Activated naive CD4-positive, alpha-beta T cell treated with anti-CD3 and anti-CD28 coated beads, Interleukin-2, amount 50 U/mL, for 72 hours (primary cell): ENCODE measurements at places on chromosomes 7 and 10. TPM values are rescaled to one million over a fixed set of nuclear protein-coding genes. Genes with fewer than 3 reads are reported as not detected.

Gene SEC23IP
- total RNA-seq = 71.0 TPM

Gene CDC14C
- total RNA-seq = not detected

- no peak for DNase-seq
Measured at GRCh38 chr10:77936697-77937567, 10.4 kb upstream of the DLG5 start.

DNA sequence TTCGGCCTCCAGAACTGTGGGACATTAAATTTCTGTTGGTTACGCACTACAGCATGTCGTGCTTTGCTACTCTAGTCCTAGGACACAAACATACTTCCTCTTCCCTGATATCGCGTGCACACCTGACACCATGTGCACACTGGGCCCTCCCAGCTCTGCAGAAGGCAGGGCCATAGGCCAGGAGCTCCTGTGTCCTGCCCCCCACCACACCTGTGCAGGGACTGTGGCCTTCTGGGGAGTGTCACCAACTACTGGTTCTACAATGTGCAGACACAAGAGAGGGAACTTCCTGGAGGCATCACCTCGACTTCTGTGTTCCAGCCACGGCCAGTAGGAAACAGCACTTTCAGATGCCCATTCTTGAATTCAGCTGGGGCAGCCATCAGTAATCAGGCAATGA is 646.4 kb upstream of the MGMT start:
- DNase-seq = no peak

DNA sequence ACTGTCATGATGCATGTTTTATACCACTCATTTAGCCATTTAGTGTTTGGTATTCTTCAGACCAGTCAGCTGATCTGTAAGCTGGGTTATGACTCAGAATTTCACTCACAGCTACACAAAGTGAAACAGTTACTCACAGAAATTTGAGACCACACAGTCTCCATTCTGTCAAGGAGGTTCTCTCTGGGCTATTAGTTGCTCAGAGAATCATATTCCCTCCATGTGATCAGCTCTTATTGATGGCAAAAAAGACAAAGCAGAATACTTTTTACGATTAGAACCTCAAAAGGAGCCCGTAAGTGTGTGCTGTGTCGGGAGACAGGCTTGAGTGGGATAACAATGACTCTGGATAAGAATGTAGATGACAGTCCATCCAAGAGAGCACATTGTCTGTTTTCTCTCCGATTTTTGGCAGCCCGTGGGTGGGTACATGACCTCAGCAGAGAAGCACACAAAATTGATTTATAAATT is 277.6 kb upstream of the SORCS1 start:
- no peak for DNase-seq
